Tongue (tissue), 3 donors: ENCODE measurements at places on chromosomes 1 and 21.

GRCh38 chr1:9435153-9435636, 104.1 kb upstream of the SLC25A33 start:
- DNase-seq = no peak

GRCh38 chr21:23968008-23968407, 1639.3 kb downstream of the MRPL39 start:
- no peak for DNase-seq

- DNase-seq = no peak
These were observed 75.9 kb upstream of the CACYBP start for GRCh38 chr1:174923820-174924219.

- no peak for DNase-seq
These were observed 67.9 kb downstream of the MDM4 start for GRCh38 chr1:204583909-204584632.

DNA sequence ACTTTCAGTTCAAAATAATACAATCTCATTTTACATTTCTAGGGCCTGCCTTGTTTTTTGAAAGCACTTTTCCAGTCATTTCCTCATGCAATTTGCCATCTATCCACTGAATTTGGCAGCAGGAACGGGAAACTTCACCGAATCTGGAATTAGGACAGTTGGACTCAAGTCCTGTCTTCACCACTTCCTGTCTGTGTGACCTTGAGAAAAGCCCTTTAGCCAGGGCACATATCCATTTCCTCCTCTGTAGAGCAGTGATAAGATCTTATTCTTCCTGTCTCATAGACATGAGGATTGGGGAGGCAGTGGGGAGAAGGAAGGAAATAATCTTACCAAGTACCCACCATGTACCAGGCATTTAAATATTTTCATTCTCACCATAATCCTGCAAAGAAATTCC, 12.0 kb downstream of the VAV3 start:
- no peak for DNase-seq
